ENCODE measurements at places on chromosomes 11 and 22. TPM values are rescaled to one million over a fixed set of nuclear protein-coding genes. Genes with fewer than 3 reads are reported as not detected.

OR5A1 gene
- total RNA-seq = not detected

CHEK2 gene
- 46.5 TPM for total RNA-seq

CPT1B gene
- 2.4 TPM for total RNA-seq

PRMT3 gene
- 18.1 TPM for total RNA-seq

GDPD4 gene
- total RNA-seq = not detected

DEFB131B gene
- not detected for total RNA-seq

TEX12 gene
- 0.65 TPM for total RNA-seq

GLYATL1B gene
- total RNA-seq = not detected

TMEM132A gene
- 5.2 TPM for total RNA-seq

CD248 gene
- 29.1 TPM for total RNA-seq

FXYD2 gene
- 0.13 TPM for total RNA-seq

OTOG gene
- not detected for total RNA-seq

SSTR3 gene
- total RNA-seq = not detected

RFPL2 gene
- total RNA-seq = not detected

OR52H1 gene
- 0.65 TPM for total RNA-seq

Data from articular chondrocyte of knee joint (primary cell).